Activated naive CD4-positive, alpha-beta T cell treated with anti-CD3 and anti-CD28 coated beads, Interleukin-2, amount 50 U/mL, for 16 hours (primary cell): ENCODE measurements at places on chromosomes 6 and 20.

DNA sequence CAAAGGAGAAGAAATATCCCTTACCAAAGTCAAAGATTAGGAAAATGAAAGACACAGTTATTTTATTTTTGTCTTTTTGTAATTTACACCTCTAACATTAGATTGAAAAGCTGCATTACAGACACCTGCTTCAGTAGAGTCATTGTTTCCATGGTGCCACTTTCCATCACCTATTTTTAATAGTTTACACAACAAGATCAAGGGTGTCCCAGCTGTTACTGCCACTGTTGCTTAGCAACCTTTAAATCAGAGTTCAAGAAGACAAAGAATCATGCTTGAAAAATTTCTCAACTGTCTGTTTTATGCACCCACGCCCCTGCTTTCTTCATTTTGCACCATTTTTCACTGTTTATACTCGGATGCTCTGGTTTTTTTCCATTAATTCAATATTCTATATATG, 668.2 kb upstream of the GJE1 start:
- no peak for DNase-seq

- no peak for DNase-seq
Measured at GRCh38 chr20:22732751-22733150, 148.4 kb upstream of the FOXA2 start.

GRCh38 chr20:49982072-49982345, 771 bp upstream of the SNAI1 start:
- DNase-seq: no peak

- DNase-seq: no peak
Measured at GRCh38 chr6:111478749-111479148, 4.3 kb downstream of the REV3L start.

GRCh38 chr6:112683106-112683505, 336.0 kb downstream of the RFPL4B start:
- no peak for DNase-seq

DNA sequence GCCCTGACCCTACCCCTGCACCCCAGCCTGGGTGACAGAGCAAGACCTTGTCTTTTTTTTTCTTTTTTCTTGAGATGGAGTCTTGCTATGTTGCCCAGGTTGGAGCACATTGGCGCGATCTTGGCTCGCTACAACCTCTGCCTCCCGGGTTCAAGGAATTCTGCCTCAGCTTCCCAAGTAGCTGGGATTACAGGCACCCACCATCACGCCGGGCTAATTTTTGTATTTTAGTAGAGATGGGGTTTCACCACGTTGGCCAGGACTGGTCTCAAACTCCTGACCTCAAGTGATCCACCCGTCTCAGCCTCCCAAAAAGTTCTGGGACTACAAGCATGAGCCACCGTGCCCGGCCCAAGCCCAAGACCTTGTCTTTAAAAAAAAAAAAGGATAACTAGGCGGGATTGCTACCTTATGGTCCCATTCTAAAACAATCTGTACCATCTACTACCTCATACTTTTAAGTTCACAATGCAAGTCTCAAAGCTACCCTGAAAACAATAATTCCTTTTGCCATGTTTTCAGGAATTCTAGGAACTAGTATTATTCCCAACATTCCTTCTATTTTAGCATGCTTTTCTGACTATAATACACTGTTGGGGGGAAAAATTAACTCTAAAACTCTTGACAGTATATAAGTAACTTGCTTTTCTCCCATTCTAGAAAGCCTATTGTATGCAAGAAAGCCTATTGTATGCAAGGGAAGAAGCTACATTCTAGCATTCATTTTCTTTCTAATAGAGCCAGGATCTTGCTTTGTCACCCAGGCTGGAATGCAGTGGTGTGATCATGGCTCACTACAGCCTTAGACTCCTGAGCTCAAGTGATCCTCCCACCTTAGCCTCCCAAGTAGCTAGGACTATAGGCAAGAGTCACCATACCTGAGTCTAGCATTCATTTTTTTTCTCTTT, 6.6 kb downstream of the TUBB start:
- DNase-seq: no peak

- no peak for DNase-seq
Measured at GRCh38 chr6:149933036-149933435, 8.8 kb upstream of the ULBP2 start.

DNA sequence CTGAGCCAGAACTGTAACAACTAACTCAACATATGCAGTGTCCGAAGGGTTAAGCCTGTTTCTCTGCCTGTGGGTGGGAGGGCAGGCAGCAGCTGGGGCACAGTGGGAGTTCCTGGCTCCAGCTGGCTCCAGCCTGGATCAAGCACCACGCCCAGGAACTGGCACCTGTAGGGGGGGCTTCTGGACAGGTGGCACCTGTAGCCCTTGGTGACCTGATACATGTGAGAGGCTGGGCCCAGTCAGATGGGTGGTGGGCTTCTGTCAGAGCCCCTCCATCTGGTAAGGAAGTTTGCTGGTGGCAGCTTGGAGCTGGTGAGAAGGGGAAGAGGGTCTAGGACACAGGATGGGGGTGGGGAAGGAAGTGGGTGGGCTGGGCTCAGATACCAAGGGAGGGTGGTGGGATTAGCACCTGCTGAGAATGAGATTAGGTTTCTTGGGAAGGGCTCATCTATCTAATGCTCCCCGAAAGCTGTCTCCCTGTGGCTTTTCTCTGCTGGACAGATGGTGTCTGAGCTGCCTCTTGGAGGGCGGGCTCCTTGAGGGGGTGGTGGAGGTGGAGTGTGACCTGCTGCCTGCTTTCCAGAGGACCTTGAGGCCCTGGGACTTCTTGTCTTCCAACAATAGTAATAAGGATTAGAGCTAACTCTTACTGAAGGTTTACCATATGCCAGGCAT, 28.5 kb downstream of the BCL2L1 start:
- DNase-seq: no peak

DNA sequence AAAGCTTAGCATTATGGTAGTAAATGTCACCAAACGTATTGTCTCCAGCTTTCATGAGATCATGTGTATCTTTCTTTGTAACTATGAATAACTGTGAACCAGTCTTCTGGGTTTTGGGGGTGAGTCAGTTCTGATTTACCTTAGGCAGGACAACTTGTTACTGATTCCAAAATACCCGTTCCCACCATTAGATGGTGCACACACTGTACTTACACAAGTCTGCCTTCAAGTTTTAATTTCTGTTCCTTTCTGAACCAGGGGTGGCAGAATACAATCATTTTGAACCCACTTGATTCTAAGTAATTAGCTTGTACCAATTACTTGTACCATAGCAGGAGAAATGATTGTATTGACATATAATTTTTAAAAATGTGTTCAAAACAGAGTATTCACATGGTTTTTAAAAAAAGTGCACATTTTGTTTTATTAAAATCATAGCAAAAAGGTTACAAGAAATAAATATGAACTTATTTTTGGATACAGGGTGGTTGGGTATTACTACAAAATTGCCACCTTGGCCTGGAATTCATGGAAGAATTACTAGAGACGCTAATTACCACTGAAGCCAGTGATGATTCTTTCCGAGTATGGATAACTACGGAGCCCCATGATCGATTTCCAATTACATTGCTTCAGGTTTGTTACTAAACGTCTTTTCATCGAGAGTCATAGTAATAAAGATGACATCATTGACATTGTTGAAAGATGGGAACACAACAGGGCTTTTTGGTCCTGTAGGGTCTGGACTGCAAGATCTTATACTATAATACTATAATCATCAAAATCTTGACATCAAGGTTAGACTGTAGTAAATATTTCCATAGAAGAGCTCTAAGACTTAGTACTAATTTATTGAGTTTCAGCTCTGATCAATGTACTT, 75.2 kb upstream of the GLP1R start:
- no peak for DNase-seq

GRCh38 chr6:165701564-165702354, 38.7 kb upstream of the PDE10A start:
- no peak for DNase-seq

DNA sequence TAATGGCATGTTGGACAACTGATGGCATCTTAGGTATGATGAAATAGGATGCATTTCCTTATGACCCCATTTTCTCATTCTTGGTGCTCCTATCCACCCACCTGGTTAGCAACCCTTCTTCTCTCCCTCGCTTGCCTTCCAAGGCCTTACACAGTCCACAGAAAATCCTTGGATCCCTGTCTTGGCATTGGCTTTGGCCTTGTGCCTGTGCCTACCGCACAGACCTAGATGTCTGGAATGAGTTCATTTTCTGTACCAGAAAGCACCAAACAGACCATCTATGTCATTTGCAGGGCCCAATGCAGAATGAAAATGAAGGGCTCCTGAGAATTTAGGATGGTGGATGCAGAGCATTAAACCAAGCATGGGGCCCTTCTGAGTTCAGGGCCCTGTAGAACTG, 99.0 kb upstream of the LAMP5 start:
- no peak for DNase-seq

DNA sequence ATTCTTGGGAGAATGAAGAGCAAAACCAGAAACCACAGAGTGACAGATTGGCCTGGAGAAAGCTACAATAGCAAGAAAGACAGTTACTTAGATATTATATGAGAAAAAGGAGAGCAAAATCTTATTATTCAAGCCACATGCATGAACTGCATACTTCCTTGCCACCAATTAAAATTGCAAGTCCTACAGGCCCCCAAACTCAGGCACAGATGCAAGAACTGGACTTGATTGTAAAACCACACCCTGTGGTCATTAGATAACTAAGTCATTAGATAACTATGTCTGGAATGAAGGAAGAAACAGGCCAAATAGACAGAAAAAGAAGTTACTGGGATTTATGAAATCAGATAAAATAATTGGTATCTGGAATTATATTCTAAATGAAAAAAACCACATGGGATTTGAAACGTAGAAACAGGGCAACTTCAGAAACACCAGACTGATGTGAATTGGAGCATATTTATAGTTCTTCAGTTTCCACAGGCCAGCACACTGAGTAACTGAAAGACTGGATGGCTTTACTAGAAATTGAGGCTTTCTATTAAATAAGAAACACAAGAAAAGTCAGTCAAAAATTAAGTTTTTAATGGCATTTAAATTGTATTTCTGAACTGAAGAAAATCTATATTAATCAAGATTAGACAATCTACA, 49.4 kb upstream of the CARMIL1 start:
- DNase-seq: no peak

- no peak for DNase-seq
Measured at GRCh38 chr6:7540595-7540994, 876 bp upstream of the DSP start.

DNA sequence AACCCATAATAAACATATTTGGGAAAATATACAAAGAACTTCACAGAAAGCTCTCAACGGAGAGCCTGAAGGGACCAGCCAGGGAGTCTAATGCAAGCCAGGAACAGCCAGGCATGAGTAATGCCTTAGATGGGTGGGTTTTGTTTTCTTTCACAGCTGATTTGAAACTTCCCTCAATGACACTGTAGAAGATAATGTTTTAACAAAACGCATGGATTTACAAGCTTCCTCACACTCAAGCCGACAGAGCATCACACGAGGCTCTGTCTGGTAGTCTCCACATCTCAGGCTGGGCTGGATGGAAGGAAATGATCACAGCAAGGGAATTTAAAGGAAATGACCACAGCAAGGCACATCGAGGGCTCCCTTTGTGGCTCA, 113.9 kb downstream of the GMPR start:
- no peak for DNase-seq
